Stimulated activated CD8-positive, alpha-beta memory T cell treated with anti-CD3 and anti-CD28 coated beads, Interleukin-4, amount 100 ng/mL, for 24 hours (primary cell): ENCODE measurements at places on chromosomes 11 and 22.

DNA sequence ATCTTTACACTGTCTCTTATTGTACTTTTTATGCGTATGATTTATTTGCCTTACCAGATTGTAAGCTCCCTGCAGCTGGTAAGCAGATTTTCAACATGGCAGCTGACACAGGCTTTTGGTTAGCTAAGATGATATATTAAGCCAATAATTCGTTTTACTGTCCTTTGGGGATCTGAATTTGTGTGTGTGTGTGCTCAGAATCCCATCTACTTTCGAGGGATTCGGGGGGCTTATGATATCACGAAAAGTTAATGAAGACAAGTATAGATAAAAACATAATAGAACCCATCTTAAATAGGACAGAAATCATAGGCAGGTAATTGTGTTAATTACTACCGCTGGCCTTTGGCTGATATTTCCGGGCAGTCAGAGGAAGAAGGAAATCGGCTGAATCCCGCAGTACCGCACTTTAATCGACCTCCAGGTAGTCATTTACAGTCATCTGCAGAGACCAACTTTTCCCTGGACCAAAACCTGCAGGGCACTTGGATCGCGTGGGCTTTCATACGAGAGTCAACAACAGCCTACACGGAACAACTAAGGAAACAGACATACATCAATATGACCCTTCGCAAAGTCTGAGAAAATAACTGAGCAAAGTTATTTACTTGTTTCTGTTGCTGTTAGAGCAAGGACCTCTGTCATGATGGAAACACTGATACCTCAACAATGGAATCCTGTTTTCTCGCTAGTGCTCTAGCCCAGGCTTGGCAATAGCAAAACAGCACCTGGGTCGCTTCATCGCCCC is 802 bp downstream of the KBTBD3 start:
- no peak for DNase-seq

DNA sequence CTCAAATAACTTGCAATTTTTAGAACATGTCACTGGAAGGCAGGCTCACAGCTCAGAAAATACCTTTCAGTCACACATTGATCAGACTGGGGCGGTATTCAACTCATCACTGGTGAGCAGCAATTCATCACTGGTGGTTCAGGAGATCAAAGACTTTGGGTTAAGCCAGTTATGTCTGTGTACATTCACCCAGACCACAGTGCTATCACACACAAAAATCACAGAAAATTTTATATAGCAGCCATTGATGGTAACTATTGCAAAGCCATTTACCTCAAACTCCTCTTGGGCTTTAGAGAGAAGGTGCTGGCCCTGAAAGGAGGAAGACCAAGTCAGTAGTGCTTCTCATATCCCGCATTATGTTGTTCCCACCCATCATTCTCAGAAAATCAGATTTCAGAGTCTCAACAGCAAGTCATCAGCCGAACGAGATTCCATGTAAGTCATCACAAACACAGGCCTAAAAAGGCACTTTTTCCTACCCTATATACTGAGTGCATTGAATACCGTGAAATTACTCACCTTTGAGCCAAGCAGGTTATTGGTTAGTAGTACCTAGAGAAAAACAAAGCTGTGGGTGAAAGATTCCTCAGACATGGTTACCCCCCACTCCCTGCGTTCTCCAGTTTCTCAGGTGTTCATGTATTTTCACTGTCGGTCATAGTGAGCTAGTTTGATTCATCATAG is 14.0 kb upstream of the WDR74 start:
- DNase-seq: no peak

- no peak for DNase-seq
Observed at GRCh38 chr22:20647586-20648305, 126.2 kb upstream of the SERPIND1 start.

DNA sequence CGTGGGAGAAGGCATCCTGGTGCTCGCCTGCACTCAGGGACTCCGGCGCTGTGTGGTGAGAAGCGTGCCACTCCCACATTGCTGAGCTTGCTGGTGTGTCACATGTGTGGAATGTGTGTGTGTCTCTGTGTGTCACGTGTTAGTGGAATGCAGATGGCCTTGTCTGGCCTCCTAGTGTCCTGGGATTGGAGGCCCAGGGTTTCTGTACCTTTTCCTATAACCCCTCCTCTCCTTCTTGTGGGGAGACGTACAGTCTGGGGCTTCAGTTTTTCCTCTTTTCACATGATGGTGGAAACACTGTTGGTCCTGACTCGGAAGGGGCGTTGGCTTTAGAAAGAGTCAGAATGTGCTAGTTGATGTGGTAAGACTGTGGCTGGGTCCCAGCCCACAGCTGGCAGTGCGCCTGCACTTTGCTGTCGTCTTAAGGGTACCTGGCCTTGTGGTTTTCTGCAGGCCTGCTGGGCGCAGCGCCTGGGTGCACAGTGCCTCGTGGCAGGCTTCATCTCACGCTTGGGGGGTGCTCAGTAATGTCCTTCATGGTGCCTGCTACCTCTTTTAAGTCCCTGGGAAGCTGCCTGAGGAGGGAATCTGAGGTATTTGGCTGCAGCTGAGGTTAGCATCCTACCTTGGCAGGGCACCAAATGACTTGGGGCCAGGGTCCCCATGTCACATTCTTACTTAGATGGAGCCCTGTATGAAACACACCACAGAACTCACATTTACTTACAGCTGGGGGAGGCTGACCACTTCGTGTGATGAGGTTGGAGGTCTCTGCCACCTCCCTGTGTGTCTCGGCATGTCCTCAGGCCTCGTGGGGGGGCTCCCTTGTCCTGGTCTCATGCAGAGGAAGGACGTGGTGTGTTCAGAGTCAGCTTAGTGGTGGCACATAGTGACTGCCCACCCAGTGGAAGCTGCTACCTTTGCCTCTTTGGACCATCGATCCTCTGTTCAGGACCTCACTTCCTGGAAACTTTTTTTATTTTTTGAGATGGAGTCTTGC is 61.9 kb downstream of the MED15 start:
- peak; percentile 75 for DNase-seq

DNA sequence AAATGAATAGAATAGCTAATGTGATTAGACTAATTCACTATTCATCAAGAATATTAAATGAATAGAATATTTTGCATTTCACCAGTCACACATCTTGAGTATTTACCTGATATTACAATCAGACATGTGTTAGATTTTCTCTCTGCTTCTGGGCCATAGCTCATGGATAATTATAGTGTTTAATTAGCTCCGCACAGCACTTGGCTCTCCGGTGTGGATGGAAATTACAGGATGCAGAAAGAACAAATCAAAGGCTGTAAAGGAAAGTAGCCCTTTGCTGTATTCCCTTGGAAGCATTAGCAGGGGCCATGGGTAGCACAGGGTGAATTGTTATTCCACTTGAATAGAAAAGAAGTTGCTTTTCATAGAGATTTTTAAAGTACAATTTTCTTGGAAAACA is 320.3 kb upstream of the SORL1-AS1 start:
- DNase-seq: no peak

GRCh38 chr11:31141789-31142188 is 227.8 kb downstream of the DCDC1 start:
- no peak for DNase-seq

- DNase-seq: no peak
Observed at GRCh38 chr11:106789406-106789805, 228.9 kb downstream of the GUCY1A2 start.

GRCh38 chr11:64743591-64744543 is at the start of gene RASGRP2:
RASGRP2 (minus strand) TSS chr11:64744142; CDS start chr11:64742866, 1,276 bp downstream.
- DNase-seq: peak; percentile 65

DNA sequence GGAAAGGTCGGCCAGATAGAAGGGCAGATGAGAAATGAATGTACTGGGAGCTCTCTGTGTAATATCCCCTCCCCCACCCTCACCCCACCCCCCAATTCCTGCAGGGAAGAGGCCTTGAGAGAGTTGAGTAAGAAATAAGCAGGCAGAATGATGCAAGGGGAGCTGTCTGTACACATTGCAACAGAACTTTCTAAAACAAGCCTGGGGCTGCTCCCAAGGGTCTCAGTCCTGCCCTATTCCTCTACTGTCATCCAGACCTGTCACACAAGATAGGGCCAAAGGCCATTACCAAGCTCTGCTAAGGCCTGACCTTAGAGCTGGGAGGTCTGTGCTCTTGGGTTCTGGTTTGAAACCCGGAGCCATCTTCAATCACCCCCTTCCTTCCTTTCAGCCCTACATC is 5.7 kb upstream of the DGAT2 start:
- DNase-seq: no peak

DNA sequence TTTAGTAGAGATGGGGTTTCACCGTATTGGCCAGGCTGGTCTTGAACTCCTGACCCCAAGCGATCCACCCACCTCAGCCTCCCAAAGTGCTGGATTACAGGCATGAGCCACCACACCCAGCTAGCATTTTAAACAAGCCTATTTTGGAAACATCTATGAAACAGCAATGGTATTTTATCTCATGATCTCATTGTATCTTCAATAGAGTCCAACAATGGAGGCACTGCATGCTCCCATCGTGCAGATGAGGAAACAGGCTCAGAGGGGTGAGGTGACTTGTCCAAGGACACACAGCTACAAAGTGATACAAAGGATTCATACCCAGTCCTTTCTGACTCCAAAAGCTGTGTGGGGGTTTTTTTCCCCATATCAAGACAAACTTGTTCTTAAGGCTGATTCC is 39.0 kb upstream of the RTL6 start:
- DNase-seq: no peak

DNA sequence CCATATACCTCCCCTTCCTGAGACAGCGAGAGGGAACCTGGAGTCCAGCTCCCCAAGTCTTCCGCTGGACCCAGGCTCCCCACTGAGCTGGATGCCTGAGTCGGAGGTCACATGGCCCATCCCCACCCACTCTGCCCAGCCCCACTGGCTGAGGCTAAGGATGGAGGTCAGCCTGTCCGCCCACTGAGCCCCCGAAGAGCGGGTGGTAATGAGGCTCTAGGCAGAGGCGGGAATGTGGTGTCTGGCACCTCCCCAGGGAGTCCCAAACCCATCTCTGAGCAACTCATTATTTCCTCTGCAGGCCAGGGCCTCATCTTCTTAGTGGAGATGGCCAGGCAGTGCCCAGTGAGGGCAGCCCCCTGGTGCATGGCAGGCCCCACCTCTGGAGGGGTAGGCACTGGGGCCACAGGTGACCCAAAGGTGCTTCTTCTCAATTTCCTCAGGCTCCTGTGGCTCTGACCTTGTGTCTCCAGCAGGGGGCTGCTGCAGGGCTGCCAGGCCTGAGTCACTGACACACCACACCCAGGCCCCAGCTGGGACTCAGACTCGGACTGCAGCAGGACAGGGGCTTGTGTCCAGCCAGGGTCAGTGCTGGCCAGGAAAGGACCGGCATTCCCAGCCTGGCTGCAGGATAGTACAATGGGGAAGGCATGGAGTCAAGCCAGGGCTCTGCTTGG is 10.2 kb upstream of the PDE2A start:
- DNase-seq: peak; percentile 24

DNA sequence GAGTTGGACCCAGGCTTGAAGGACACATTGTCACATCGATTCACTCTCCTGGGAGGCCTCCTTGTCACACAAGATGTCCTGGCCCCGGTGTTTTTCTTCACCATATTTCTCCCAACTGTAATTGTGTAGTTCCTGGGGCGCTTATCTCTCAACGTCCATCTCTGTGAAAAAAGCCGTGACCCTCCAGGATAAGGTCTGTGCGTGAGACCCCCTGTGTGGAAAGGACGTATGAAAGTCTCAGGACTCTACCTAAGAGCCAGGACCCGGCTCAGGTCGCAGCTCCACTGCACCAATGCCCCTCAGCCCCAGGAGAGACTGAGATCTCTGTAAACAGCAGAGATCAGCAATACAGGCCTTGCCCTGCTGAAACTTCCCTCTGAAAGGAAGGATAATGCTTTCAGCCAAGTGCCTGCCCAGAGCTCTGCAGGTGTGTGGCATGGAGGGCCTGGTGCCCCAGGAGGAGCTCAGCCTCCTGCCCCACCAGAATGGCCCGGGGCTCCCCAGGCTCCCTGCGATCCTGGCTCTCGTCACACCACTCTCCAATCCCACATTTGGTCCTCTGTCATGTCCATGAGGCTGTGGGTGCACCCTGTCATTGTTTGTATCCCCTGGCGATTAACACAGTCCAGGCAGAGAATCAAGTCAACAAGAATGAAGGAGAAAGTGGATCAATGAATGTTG is 119.2 kb upstream of the TMEM45B start:
- no peak for DNase-seq

DNA sequence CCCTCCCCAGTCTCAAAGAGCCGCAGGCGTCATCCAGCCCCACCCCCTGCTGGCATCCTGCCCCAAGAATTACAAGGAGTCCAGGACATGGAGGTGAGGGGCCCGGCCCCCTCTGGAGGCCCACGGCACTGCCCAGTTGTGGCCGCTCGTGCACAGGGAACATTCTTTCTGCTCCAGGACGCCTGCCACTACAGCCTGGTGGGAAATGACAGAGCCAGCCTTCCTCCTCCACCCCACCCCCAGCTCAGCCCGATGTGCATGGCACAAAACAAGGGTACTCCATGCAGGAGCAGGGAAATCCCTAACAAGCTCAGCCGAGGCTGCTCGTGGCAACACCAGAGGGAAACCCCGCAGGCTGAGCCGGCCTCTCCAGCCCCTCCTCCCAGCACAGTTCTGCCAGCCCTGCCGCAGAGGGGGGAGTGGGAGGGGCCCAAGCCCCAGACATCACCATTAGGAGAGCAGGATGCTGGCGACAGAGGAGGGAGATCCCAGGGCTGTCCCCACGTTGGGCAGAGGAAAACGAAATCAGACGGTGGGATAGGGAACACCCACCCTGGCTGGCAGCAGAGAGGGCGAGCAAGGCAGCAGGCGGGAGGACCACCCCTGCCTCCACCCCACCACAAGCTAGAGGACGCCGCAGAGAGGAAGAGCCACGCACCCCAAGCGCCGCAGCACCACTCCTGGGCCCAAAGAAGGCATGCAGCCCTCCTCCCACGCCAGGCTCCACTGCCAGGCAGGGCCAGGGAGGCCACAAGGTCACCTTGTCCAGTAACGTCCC is 10.0 kb downstream of the IGSF9B start:
- DNase-seq: no peak

DNA sequence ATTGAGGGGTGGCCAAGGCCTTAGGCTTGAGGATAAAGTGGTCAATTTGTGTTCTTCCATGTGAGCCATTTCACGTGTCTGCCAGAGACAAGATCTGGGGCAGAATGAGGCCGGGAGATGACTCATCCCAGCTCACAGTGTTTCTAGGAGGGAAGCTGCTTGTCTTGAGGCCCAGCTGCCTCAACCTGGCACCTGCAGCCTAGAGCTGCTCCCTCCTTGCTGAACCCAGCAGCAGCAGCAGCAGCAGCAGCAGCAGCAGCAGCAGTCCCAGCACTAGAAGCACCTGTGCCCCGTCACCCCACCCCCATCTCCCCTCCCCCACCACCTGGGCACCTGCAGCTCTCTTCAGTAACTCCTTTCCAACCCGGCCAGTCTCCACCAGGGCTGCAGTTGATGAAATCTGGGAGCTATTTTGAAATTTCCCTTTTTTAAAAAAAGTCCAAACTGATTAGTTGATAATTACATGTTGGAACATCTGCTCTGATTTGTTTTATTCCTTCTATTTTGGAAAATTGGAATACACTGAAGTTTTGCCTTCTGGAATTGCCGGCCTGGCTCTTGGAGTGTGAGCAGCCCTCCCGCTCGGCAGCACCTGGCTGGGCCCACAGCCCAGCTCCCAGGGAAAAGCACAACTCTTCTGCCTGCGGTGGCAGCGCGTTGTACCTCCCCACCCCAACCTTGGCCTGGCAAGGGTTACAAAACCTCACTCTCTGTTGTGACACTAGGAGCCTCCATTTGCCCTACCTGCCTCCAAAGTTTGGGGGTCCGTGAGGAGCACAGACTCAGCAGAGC is 143.5 kb downstream of the NXPE2 start:
- DNase-seq: no peak
